CD8-positive, alpha-beta T cell (primary cell): ENCODE measurements at places on chromosomes 12 and 14. TPM values are rescaled to one million over a fixed set of nuclear protein-coding genes. Genes with fewer than 3 reads are reported as not detected.

TMEM233 gene
- not detected for total RNA-seq

EIF2S3B gene
- 1.1 TPM for total RNA-seq

ADIPOR2 gene
- 19.4 TPM for total RNA-seq

RNF31 gene
- 51.7 TPM for total RNA-seq

TAS2R50 gene
- not detected for total RNA-seq

RPL36AL gene
- 318 TPM for total RNA-seq

MAP3K9 gene
- 10.8 TPM for total RNA-seq

CAPZA3 gene
- total RNA-seq: not detected

SLC25A47 gene
- total RNA-seq: not detected

A2ML1 gene
- not detected for total RNA-seq

SPTB gene
- not detected for total RNA-seq

FAIM2 gene
- total RNA-seq: not detected

SLCO1B1 gene
- not detected for total RNA-seq

RFX4 gene
- not detected for total RNA-seq

LRRC10 gene
- total RNA-seq: not detected

NDRG2 gene
- total RNA-seq: 24.8 TPM

TEAD4 gene
- total RNA-seq: not detected

SLC25A21 gene
- not detected for total RNA-seq

OTOGL gene
- not detected for total RNA-seq

FAM181A gene
- not detected for total RNA-seq

NTS gene
- total RNA-seq: not detected

KLRG1 gene
- total RNA-seq: 17.7 TPM

ISCU gene
- total RNA-seq: 254 TPM

SAMD15 gene
- 0.50 TPM for total RNA-seq

NRL gene
- total RNA-seq: 3.4 TPM

RNASE7 gene
- total RNA-seq: not detected

HSPB8 gene
- total RNA-seq: not detected

TGM1 gene
- total RNA-seq: 3.8 TPM

CCDC198 gene
- total RNA-seq: not detected

SCN8A gene
- 0.33 TPM for total RNA-seq

OTUB2 gene
- not detected for total RNA-seq

DTX3 gene
- 33.2 TPM for total RNA-seq

MIP gene
- total RNA-seq: not detected

DAO gene
- total RNA-seq: not detected

TUBA1A gene
- 209 TPM for total RNA-seq

IQSEC3 gene
- 6.7 TPM for total RNA-seq

HOXC4 gene
- total RNA-seq: 0.54 TPM

TEX52 gene
- total RNA-seq: not detected

DAAM1 gene
- 5.1 TPM for total RNA-seq

LRRC43 gene
- 0.38 TPM for total RNA-seq

RPGRIP1 gene
- total RNA-seq: not detected

GPR84 gene
- total RNA-seq: not detected

GARIN6 gene
- not detected for total RNA-seq

KRT3 gene
- not detected for total RNA-seq

DYRK2 gene
- total RNA-seq: 118 TPM

CLEC2A gene
- total RNA-seq: not detected

KRT72 gene
- 5.8 TPM for total RNA-seq

ADGRD1 gene
- not detected for total RNA-seq

NUBPL gene
- total RNA-seq: 4.7 TPM

KCNH5 gene
- not detected for total RNA-seq

LBHD2 gene
- total RNA-seq: not detected

IFT81 gene
- 0.43 TPM for total RNA-seq

RNASE9 gene
- not detected for total RNA-seq
